ENCODE measurements at places on chromosomes 3 and 15.

GRCh38 chr15:69663982-69664381 is 211.4 kb downstream of the RPLP1 start:
- no peak for DNase-seq

DNA sequence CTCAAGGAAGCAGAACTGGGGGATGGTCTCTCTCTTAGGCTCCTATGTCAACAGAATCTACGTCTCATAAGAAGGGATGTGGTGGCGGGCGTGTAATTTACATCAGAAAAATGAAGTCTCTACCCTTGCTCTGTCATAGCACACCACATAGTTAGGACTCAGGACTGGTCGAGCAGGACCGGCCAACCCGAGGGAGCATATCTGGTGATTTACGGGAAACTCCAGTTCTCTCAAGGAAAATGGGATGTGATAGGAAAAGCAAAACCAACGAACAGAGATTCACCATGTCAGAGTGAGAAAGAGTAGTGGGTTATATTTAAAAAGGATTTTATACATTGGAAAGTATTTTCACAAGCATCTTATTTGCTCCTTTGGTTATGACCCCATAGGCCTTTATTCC is 54.7 kb downstream of the IGF2BP2 start:
- DNase-seq: no peak

- DNase-seq: no peak
Measured at GRCh38 chr3:8775181-8775580, 5.8 kb upstream of the OXTR start.

DNA sequence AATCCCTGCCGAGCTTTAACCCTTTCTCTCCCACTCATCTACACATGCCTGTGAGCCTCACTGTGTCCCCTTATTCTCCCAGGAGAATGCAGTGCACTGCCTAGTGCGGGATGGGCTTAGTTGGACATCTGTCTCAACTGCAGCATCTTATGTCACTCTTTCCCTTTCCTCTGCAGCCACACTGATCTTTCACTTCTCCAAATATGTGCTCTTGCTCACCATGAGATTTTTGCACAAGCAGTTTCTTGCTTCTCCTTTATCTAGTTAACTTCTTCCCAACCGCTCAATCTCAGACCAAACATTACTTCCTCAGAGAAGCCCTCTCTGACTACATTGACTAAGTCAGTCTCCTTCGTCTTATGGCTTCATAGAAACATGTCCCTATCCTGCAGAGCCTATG is 292.3 kb downstream of the KBTBD8 start:
- no peak for DNase-seq

GRCh38 chr3:146217324-146217723 is 33.6 kb downstream of the PLSCR4 start:
- no peak for DNase-seq

DNA sequence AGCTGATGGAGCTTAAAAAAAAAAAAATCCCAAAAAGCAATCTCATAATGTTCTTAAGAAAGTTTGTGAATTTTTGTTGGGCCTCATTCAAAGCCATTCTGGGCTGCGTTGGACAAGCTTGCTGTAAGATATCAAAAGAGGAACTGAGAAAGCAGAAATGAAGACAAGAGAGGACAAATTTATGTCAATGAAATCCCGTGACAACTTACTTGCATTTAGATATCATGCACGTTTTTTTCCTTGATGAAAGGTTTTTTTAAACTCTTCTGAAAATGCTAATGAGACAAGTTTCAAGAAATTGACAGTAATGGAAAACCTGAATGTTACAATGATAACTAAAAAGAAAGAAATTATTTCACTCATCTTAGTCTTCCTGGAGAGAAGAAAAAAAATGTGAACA is 662.9 kb downstream of the SQOR start:
- no peak for DNase-seq

GRCh38 chr15:56369234-56369633 is 4.0 kb downstream of the TEX9 start:
- DNase-seq: no peak

Data from stimulated activated CD4-positive, alpha-beta T cell treated with anti-CD3 and anti-CD28 coated beads, Interleukin-12 subunit alpha, Interleukin-12 subunit beta, amount 100 ng/mL, for 24 hours (primary cell).